ENCODE measurements at places on chromosomes 6 and 20.

GRCh38 chr6:5905431-5906339, 101.0 kb downstream of the NRN1 start:
- DNase-seq: no peak

- peak; percentile 94 for DNase-seq
Observed at GRCh38 chr6:14117158-14118090, at the start of gene CD83. CD83 (plus strand) TSS chr6:14117772; CDS start chr6:14117812, 40 bp downstream.

DNA sequence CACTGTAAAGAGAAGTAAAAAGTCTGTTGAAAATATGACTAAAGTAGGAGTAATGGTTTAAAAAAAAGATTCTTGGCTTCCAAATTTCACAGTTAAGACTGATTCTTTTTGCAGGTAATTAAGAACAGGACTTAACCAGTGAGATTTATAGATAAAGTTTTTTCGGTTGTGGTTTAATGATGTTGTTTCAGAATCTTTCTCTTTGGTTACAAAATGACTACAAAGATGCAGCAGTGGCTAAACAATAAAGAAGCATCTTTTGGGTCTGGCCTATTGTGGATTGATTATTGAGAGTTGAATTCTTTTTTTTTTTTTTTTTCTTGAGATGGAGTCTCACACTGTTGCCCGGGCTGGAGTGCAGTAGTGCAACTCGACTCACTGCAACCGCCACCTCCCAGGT, 109.7 kb downstream of the AKAP7 start:
- no peak for DNase-seq

- DNase-seq: no peak
Observed at GRCh38 chr6:20751293-20751935, 217.2 kb downstream of the CDKAL1 start.

GRCh38 chr6:108739496-108740330, 108.5 kb upstream of the ARMC2 start:
- DNase-seq: no peak

- no peak for DNase-seq
Observed at GRCh38 chr20:38106461-38106860, 58.6 kb downstream of the TGM2 start.

- no peak for DNase-seq
Observed at GRCh38 chr20:14777591-14777990, 440.2 kb upstream of the FLRT3 start.

DNA sequence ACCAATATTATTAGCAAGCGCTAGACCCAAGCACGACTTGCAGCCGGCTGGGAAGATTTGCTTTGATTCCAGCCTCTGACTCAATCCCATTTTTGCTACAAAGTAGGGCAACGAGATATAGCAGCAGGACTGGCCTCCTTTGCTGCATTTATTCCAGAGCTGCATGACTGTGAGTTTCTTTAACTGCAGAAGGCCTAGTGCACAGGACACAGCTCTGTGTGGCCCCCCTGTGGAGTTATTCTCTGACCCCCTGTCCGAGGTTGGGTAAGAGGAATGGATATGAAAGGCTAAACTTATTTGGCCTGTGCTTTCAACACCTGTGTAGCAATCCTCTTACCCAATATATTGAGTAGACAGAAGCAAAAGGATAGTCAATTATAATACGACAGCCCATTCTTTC, 133.3 kb upstream of the SPTLC3 start:
- DNase-seq: no peak

DNA sequence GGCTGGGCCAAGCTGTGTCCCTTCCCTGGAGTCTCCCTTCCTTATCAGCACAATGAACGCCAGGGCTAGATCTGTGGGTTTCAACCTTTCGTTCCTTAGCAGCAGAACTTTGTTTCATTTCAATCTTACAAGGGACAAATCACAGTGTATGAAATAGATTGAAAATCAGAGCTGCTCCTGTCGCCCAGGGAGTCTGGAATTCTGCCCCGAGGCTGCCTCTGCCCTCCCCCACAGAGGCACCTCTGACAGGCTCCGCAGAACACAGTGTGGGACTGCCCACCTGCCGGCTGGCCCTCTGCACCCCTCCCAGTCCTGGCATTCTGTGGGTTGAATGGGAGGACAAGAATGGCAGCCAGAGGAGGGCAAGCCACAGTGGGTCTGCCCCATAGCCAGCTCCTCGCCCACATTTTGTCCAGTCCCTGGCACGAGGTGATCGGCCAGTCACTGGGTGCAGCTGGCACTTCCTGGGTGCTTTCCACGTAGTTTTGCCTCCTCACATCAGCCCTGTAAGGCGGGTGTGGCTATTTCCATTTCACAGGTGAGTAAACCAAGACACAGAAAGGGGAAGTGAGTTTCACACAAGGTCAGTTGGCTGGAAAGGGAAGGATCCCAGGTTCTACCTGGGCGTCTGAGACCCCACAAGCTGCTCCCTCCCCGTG, 26.1 kb downstream of the MANBAL start:
- DNase-seq: peak; percentile 72

DNA sequence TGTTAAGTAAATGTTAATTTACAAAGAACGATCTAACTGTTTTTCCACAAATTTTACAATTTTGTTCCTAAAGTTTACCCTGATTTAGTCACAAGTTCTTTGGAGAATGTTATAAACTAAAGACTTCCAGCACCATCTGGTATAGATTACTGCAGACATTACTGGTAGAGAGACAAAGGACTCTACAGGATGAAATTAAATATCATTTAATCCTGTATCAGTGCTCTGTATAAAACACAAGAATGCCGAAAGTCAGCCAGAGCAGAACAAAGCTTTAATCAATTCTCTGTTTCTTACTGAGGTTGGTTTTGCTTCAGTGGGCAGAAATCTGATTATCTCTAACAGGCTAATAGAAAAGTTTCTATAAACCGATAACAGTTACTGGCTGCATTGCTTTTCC, 763.6 kb downstream of the TENT5A start:
- DNase-seq: no peak

GRCh38 chr20:20369250-20370093, 1.6 kb downstream of the INSM1 start:
- peak; percentile 67 for DNase-seq

DNA sequence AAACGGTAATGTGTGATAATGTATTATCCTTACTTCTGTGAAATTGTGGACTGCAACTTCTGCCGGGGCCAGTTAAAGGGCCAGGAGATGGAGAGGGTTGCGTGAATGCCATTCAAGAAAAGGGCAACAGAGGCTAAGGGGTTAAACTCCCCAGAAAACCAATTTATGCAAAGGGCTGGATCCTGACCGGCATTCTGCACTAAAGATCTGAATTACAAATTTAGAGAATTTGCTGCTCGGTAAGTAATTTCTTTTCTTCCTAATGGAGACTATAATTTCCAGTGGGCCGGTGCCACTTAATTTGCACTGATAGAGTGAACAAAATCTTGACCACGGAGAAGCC, 130.1 kb downstream of the BCAS1 start:
- no peak for DNase-seq

GRCh38 chr6:4817551-4817950, 41.3 kb downstream of the CDYL start:
- no peak for DNase-seq

GRCh38 chr6:9332241-9332780, 897.0 kb upstream of the SLC35B3 start:
- no peak for DNase-seq

DNA sequence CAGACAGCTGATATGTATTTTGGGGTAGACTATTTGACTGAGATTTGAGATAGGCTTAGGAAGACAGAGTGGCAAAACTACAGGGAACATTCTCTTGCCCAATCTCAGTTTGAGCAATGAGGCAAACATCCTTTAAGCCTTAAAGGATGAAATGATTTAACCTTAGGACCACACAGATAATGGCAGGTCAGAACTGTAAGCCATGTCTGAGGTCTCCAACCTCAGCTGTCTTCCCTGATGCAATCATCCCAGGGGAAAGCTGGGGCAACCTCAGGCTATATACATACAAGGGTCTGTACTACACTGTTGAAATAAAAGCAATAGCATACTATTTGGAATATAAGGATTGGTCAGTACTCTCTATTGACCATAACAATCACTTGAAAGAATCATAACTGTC, 83.8 kb upstream of the NUP153 start:
- DNase-seq: no peak

DNA sequence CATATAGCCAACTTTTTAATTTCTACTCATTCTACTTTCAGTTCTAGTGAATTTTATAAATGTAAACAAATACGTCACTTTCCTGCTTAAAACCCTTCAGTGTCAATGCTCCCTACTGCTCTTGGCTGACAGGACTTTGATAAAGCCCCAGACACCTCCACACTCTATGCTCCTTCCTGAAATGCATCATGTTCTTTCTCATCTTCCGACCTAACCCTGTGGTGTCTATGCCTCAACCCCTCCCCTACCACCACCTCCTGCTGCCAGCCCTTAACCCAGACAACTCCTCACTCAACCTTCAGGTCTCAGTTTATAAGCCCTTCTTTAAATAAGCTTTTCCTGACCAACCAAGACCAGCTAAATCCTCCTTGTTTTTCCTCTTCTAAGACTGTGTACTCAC, 19.1 kb downstream of the TLDC2 start:
- DNase-seq: no peak

DNA sequence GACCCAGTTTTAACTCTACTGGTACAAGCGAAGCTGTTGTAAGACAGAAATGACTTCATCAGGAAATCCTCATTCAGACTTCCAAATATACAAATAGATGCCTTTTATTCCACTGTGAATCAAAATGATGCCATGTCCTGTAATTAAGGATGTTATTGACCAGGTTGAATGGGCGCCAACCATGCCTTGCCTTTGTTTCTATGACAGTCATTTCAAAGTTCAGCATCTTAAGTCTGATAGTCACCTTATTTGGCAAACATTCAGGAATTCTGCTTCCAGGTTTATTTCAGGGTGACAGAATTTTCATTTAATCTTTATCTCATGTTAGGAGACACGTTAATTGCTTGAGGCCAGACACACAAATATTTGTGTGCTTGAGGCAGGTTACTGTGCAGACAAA, 592.8 kb upstream of the JAG1 start:
- no peak for DNase-seq
